ENCODE measurements at places on chromosomes 6 and 20.

GRCh38 chr6:44386929-44387345 lies 569 bp upstream of the CDC5L start:
- no peak for DNase-seq

DNA sequence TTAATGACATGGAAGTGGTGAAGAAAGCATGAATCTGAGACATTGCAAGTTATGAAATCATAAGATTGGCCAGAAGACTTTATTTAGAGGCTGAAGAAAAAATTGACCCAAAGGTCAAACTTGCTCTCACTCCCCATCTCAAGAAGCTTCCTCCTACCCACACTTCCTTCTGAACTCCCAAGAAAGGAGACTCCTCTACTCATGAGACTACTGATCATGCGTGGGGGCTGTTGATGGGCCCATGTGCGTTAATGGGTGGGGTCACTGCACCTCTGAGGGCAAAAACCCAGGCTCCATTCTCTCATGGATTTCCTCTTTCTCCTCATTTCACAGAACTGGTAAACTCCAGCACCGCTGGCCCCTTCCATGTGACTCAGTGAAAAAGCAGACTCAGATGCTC lies 470.6 kb upstream of the ARID1B start:
- no peak for DNase-seq

GRCh38 chr6:3418496-3419060 lies 38.3 kb downstream of the SLC22A23 start:
- DNase-seq, result no peak

- DNase-seq, result no peak
These were observed 13.4 kb downstream of the TRIM38 start for GRCh38 chr6:25975923-25976560.

GRCh38 chr6:32689531-32690501 lies 23.4 kb upstream of the HLA-DQB1 start:
- DNase-seq, result no peak

- DNase-seq, result no peak
These were observed 56.8 kb downstream of the KCNS1 start for GRCh38 chr20:45044084-45044573.

GRCh38 chr6:52317841-52318581 lies 33.5 kb upstream of the MCM3 start:
- DNase-seq, result no peak

DNA sequence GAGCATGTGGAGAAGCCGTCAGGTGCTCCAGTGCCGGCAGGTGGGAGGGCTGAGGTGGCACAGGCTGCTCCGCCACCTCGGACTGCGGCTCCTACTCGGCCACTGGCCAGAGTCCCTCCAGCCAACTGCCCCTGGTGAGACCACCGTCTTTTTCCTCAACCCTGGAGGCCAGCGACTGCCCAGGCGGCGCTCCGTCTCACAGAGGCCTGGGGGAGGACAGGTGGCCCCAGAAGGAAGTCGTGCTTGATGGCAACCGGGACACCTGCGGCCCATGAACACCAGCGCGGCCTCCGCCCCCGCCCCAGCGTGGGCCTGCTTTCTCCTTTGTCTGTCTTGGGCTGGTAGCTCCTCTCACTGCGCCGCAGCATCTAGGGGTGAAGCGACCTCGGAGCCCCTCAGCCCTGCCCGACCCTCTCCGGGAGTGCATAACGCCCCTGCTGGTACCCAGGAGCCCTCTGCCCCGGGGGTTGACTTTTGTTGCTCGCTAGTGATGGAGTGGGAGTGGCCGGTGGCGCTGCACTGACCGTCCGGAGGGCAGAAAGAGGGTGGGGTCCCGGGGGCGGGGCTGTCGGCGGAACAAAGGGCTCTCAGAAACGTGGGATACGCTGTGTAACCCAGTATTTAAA lies 706 bp upstream of the TUBB2B start:
- DNase-seq, result no peak

Data from activated CD8-positive, alpha-beta memory T cell treated with anti-CD3 and anti-CD28 coated beads, Interleukin-2, amount 50 U/mL, for 48 hours (primary cell).